Mucosa of descending colon (tissue), 3 donors: ENCODE measurements at places on chromosomes 6 and 20. TPM values are rescaled to one million over a fixed set of nuclear protein-coding genes. Genes with fewer than 3 reads are reported as not detected.

GMPR gene
- 3.9 TPM for total RNA-seq

TFEB gene
- 35.2 TPM for total RNA-seq

IL20RA gene
- total RNA-seq: 12.2 TPM

SLC12A5 gene
- not detected for total RNA-seq

AMD1 gene
- total RNA-seq: 44.9 TPM
